SJCRH30 (cell line): ENCODE measurements at places on chromosomes 4 and X.

DNA sequence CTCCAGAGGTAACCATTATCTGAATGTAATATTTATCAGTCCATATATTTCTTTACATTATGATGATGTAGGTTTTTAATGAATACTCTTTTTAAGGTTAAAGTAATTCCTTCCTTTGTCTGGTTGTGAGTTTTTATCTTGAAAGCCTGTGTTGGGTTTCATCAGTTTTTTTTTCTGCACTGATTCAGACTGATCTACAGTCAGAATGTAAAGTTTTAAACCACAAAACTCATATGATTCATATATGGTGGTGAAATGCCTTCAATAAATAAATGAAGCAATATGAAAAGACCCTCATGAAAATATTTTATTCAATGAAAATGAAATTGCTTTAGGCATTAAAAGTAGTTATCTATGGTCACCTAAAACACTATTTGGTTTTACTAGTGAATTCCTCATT, 47.1 kb downstream of the SORBS2 start:
- no peak overlapping the region for H3K27ac ChIP-seq
- no peaks in the 10 kb centered on the region for H3K36me3 ChIP-seq
- H3K27me3 ChIP-seq = no peaks in the 10 kb centered on the region
- no peaks in the 10 kb centered on the region for H3K4me1 ChIP-seq
- no peak for DNase-seq
- no peak overlapping the region for H3K4me3 ChIP-seq

GRCh38 chrX:137823257-137823656, 257.3 kb downstream of the ZIC3 start:
- no peaks in the 10 kb centered on the region for H3K4me1 ChIP-seq
- H3K4me3 ChIP-seq = no peak overlapping the region
- no peak overlapping the region for H3K27ac ChIP-seq
- no peak for DNase-seq
- no peaks in the 10 kb centered on the region for H3K27me3 ChIP-seq
- no peaks in the 10 kb centered on the region for H3K36me3 ChIP-seq

- 0 out of 2 replicates have a peak, but pooled peaks cover 2% of the 10 kb centered on the region for H3K4me1 ChIP-seq
- DNase-seq = no peak
- peak overlapping the region; percentile 78 for H3K4me3 ChIP-seq
- H3K27me3 ChIP-seq = no peaks in the 10 kb centered on the region
- no peaks in the 10 kb centered on the region for H3K36me3 ChIP-seq
- H3K27ac ChIP-seq = peak overlapping the region; percentile 74
Observed at GRCh38 chrX:135522878-135523693, 2.6 kb downstream of the INTS6L start.

- no peak for DNase-seq
- no peaks in the 10 kb centered on the region for H3K36me3 ChIP-seq
- H3K27me3 ChIP-seq = no peaks in the 10 kb centered on the region
Observed at GRCh38 chr4:38202242-38202641, 242.0 kb downstream of the PTTG2 start.
